Stimulated activated CD4-positive, alpha-beta T cell treated with anti-CD3 and anti-CD28 coated beads, TNF-alpha, amount 100 ng/mL, for 4 hours (primary cell): ENCODE measurements at places on chromosomes 6 and 20.

- DNase-seq, result no peak
Measured at GRCh38 chr6:150189122-150189521, 46.3 kb downstream of the PPP1R14C start.

DNA sequence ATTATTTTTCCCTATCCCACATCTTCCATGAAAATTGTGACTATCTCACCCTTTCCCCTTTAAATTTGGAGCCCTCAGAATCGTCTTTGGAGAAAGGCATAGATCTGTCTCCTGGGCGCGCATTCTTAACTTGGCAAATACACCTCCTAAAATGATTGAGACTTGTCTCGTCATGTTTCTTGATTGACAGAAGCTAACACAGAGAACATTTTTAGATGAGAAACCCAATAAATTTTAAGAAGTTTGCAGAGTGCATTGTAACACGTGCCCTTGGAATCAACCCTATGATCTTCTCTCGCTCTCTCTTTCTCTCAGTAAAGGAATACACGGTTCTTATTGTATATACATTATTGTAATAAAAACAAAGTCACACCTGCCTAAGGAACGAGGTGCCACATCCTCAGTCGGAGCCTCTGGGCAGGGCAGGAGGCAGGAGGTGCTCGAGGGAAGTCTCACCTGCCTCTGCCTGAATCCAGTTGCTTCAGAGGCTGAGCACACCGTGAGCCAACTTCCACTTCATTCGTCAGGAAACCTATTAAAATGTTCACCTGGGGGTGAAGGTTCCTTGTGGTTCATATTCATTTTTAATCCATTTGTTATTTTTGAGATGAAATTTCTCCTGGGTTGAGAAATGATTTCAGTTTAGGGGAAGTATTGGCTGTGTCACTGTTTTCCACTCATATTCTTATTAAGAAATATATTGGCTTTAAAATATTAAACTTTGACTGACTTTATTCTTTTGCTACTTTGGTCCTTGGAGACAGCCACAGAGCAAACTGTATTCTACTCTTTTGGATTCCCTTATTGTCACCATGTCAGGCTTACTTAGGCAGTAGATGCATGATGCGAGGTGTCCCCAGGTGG, 90.5 kb upstream of the THBS2 start:
- DNase-seq, result no peak

- no peak for DNase-seq
Measured at GRCh38 chr20:56630086-56630493, 984 bp downstream of the TFAP2C start.

GRCh38 chr6:76506808-76507207, 434.3 kb upstream of the IMPG1 start:
- no peak for DNase-seq
